ENCODE measurements at places on chromosomes 3 and 15.

DNA sequence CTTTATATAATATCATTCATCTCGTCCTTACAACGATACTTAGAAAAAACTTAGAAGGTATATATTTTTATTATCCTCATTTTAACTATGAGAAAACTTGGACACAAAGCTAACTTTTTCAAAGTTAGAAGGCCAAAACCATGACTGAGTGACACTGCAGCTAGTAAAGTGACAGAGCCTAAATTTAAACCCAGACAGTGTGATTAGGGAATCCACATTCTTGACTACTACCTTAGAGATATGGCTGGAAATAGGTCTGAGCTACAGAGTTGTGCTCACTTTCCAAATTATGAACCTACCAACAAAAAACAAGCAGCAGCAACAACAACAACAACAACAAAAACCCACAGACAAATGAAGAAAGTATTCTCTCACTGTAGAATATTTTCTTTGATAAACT is 236.2 kb downstream of the SCAPER start:
- no peak for DNase-seq

GRCh38 chr3:142973217-142974009 is 9.9 kb upstream of the PAQR9 start:
- DNase-seq: no peak

GRCh38 chr3:29912600-29913288 is 631.9 kb downstream of the RBMS3 start:
- no peak for DNase-seq

DNA sequence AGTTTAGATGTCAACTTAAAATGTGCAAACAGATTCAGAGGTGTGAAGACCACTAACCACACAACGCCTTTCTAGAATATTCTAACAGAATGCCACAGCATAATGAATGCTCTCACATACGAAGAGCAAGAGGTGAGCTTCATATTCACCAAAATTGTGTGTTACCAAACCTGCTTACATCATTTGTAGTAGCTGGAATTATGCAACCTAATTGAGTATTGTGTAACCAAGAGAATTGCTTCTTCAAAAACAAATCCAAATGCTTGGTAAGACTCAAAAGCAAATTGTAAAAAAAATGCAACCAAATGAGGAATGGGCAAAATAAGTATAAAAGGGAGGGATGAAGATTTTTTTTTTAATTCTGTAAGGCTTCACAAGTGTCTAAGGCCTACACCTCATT is 160.7 kb downstream of the TAFA4 start:
- no peak for DNase-seq

DNA sequence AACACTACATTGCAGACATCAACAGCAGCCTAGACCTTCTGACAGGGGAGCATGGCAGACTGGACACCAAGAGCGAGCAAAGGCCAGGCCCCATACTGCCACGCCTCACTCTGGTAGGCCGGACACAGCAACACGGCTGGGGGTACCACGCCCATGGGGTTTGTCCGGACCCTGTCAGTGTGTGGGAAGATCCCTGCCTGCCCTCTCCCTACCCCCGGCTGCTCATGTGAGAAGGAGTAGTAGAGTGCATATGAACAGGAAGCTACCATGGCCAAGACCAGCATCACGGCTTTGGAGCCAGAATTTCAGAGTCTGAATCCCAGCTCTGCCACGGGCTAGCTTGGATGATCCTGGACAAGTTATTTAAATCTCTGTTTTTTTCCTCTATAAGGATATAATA is 27.9 kb downstream of the ALDH1L1 start:
- no peak for DNase-seq

DNA sequence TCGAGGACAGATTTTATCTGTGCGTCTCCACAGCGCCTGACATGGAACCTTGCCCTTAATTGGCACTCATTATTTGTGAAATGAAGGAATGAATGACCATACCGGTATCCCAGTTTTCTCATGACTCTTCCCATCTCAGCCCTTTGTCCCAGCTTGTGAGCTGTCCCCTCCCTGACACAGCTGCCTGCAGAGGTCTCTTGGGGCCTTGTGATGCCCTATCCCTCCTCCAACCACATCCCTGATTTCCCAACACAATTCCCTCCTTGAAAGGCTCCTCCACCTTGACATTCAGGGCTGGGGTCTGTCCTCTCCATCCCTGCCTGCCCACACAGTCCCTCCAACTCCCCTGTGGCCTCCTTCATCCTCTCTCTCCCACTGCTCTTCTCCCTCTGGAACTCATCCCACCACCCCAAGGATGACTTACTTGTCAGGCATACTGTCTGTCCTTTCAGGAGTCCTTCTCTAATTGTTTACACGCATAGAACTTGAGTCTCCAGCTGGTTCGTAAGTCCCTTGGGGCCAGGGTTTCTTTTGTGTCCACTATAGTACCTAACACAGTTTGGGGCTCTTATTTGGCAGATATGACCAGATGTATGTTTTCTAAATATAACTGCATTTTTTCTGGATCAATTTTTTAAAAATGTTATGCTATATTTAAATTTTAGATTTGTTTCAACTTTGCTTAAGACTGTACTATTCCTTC is 35.6 kb upstream of the FILIP1L start:
- no peak for DNase-seq

DNA sequence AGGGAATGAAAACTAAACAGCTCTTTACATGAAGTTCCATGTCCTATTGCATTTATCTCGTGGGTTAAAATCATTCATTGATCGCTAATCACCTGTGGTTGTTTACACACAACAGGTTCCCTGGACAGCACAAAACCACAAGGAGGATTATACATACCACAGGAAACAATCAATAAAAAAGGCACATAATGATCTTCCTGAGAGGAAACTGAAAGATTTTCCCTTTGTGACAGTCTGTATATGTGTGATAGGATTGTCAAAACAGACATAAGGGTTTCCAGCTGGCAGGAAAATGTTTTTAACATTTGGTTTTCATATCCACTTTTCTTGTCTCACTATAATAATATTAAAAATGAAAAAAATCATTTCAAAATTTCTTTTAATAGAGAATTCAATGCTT is 541.8 kb downstream of the NLGN1 start:
- DNase-seq: no peak

DNA sequence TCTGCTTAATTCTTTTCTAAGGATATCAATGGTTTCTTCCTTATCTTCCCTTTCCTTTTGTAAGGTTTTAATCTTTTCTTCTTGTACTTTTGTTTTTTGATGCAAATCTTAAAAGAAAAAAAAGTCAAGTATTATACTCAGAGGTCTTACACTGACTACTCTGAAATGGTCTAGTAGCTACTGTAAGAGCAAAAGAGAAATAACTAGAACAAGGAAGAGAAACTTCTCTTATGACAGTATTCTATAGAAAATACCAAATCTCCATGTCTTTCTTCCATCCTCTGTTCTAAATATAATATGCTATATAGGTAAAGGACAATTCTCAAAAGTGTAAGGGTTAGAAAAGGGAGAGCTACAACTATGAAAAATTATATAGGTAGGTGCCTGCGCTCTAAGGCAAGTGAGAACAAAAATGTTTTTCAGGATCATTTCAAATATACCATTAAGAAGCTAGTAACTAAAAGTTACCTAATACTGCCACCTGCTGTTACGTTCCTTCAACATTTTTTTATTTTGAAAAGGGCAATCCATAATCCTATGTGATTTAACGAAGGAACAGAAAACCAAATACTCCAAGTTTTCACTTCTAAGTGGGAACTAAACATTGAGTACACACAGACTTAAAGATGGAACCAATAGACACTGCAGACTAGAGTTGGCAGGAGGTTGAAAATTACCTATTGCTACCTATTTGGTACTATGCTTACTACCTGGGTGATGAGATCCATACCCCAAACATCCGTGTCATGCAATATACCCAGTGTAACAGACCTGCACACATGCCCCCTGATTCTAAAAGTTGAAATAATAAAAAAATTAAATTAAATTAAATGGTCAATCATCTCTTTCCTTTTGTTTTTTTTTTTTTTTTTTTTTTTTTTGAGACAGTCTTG is 36.7 kb downstream of the CIP2A start:
- no peak for DNase-seq

GRCh38 chr3:98331329-98331728 is 22.3 kb upstream of the OR5K4 start:
- DNase-seq: no peak

All from stimulated activated CD4-positive, alpha-beta T cell treated with anti-CD3 and anti-CD28 coated beads, Interleukin-15, amount 100 ng/mL, for 1 hour (primary cell).